Stimulated activated CD8-positive, alpha-beta memory T cell treated with anti-CD3 and anti-CD28 coated beads, Interleukin-7, amount 100 ng/mL, for 1 hour (primary cell): ENCODE measurements at places on chromosomes 12 and 14.

DNA sequence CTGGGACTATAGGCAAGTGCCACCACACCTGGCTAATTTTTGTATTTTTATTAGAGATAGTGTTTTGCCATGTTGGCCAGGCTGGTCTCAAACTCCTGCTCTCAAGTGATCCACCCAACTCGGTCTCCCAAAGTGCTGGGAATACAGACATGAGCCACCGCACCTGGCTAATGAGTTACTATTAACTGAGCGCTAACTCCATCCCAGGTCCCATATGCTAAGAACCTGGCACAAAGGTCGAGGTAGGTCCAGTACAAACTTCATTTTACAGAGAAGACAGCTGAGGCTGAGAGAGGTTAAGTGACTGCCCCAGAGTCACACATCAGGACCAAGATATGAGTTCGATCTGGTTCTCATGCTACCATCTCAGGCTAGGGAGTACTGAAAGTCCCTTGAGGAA is 4.5 kb upstream of the PLA2G1B start:
- DNase-seq: no peak

DNA sequence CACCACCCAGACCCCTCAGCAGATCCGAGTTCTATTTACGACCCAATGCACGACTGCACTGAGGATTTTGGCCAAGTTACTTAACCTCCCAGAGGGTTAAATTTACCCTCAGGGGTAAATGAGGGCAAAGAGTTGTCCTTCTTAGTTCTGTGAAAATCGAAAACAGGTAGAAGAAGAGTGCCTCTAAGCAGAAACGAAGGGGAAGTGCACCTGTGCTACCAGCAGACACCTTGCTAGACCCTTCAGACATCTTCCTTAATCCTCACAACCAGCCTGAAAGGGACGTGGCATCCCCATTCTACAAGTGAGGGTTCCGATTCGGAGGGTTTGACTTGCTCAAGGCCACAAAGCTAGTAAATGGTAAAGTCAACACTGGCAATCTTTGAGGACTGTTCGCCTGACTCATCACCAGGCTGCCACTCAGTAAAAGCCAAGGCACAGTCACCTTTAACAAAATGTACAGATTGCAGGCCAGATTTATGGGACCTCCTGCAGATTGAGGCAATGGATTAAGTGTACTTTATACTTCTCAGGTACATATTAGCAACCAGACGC is 1.6 kb downstream of the GSG1 start:
- no peak for DNase-seq

DNA sequence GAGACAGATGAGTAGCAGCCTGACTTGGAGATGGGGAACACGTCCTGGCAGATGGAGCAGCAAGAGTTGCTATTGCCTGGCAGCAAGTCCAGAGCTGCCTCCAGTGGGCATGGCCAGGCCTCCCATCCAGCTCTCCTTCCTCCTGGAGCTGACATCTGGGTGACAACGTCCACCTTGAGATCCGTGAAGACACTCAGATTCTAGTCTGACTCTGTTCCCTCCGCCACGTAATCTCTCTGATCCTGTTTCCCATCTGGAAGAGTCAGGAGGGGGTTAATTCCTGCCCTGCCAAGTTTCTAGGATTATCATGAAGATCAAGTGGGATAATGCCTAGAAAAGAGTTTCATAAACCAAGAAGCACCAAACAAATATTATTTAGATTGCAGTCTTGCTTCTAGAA is 65.3 kb upstream of the FAM181A start:
- no peak for DNase-seq

DNA sequence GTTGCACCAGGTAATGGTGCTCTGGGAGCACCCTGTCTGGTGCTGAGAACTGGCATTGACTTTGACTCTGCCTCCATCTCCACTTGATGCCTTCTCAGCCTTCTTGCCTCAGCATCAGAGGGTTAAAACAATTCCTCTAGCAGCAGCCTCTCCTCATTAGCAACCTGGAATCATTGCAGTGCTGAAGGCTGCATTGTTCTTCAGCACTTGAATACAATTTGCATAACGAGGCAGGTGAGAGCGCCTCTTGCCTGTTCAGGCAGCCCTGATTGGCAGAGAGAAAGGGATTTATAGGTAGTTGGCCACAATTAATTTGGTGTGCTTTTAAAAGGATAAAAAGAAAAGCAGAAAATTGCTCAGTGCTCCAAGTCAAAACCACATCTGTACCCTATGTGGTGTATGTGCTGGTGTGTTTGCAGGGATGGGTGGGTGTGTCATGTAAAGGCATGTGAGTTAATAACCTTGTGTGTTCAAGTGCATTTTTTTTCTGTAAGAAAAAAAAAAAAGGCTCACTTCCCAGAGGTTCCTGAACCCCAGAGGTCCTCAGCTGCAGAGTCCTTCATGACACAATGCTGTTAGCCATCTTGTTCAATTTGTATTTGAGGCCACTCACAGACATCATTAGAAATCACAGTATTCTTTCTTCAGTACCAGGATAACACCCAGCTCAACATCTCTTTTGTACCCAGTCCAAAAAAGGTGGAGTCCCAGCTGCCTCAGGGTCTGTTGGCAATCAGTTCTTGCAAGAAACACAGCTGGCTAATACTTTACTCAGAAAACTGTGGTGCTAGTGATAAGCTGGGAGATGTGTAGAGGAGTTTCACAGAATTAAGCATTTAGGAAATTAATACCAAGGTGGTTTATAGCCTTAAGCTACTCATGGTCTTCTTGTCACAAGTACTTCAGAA is 385.6 kb downstream of the GRIN2B start:
- DNase-seq: no peak

- DNase-seq: no peak
These were observed 224.4 kb downstream of the CHST11 start for GRCh38 chr12:104681012-104681690.

- no peak for DNase-seq
These were observed 282.8 kb downstream of the PAWR start for GRCh38 chr12:79407671-79408622.

- no peak for DNase-seq
These were observed 88.5 kb upstream of the DACT1 start for GRCh38 chr14:58549105-58549757.

DNA sequence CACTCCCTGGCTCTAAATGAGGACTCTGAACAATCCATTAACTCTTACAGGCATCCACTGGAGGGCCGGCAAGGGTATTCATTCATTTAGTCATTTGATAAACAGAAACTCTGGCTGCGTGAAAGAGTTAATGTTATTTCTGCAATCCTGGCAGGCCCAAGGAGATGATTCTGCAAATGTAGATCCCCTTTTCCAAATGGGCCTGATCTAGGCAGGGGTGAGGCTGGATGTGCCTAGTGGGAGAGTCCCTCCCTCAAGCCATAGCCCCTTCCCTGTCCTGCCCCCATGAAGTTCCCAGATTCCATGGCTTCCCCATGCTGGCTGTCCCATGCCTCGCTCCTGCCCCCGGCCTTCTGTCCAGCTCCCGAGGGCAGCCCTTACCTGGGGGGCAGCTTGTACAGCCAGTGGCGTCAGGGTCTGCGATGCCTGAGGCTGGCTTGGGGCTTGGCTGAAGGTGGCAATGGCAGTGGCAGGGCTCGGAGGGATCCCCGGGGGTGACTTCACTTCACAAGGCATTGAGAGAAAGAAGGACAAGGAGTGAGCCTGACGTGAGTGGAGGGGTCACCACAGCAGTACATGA is 18.4 kb downstream of the POU6F1 start:
- DNase-seq: no peak

GRCh38 chr12:84408936-84409335 is 503.7 kb downstream of the SLC6A15 start:
- DNase-seq: no peak

GRCh38 chr12:115088328-115088994 is 404.5 kb upstream of the TBX3 start:
- DNase-seq: no peak

DNA sequence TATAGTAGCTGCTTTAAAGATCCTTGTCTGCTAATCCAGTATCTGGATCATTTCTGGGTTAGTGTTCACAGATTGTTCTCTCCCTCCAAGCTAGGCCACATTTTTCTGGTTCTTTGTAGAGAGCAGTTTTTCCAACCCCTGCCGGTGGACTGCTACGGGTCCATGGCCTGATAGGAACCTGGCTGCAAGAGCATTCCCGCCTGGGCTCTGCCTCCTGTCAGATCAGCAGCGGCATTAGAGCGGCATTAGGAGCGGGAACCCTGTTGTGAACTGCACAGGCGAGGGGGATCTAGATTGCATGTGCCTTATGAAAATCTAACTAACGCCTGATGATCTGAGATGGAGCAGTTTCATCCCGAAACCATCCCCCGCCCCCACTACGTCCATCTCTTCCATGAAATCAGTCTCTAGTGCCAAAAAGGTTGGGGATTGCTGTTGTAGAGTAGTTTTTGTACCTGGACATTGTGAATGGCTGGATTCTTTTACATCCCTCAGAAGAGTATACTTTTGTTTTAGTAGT is 50.4 kb downstream of the MYRFL start:
- DNase-seq: no peak

- DNase-seq: no peak
These were observed 23.4 kb downstream of the PLEKHG3 start for GRCh38 chr14:64727551-64728071.

- DNase-seq: no peak
These were observed 19.3 kb upstream of the BICD1 start for GRCh38 chr12:32087306-32087705.

DNA sequence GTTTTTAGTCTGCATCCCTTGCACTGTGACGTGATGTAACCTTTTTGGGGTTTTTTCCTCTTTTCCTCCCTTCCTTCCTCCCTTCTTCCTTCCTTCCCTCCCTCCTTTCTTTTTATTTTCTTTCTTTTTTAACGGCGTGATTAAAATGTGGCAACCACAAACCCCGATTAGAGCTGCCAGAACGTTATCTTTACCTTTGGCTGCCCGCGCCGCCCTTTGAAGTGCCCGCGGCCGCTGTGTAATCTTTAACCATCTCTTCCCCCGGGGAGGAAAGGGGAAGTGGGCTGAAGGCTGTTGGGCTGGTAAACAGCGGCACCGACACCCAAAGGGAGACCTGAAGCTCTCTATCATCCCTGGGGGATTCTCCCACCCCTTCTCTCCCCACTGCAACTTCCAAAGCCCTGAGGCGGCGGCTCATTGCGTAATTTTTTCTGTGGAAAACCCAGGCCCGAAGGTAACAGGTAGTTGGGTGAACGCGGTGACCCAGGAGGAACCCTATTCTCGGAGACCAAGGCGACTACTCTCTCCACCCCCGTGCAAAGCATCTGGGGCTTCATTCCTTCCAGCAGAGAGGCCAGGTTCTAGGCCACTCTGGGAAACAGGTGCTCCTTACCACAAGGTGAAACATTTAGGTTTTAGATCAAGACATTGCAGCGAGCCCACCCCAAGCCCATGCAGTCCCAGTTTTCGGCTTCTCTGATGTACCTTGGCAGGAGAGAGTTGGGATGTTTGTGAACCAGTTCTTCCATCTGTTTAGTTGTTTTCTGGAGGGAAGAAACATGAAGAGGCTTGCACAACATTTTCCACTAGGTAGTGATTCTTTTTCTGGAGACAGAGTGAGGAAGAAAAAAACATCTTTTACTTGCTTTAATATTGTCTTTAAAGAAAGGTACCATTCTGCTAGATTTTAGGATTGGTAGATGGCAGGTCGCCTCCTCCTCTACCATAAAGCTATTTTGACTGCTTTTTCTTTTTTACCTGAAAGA is 1.5 kb downstream of the LGR5 start:
- DNase-seq: no peak

GRCh38 chr14:92469515-92469914 is 44.1 kb upstream of the RIN3 start:
- no peak for DNase-seq

DNA sequence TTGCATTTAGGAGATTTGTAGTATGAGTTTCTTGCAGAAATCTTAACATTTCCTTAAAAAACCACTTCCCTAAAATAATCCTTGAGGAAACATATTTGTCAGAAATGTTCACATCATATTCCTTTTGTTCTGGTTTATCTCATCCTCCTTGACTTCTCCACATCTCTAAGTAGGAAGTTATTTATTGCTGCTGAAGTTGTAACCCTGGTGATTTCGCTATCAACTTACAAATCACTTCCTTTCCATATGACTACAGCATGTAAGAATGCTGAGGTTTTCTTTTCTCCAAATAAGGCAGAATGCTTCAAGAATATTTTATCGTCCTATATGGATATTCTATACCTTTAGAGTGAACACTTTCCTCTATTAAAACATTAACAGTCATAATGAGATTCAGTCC is 751.7 kb downstream of the NRXN3 start:
- no peak for DNase-seq

GRCh38 chr14:95128140-95128539 is 29.2 kb downstream of the DICER1 start:
- no peak for DNase-seq

DNA sequence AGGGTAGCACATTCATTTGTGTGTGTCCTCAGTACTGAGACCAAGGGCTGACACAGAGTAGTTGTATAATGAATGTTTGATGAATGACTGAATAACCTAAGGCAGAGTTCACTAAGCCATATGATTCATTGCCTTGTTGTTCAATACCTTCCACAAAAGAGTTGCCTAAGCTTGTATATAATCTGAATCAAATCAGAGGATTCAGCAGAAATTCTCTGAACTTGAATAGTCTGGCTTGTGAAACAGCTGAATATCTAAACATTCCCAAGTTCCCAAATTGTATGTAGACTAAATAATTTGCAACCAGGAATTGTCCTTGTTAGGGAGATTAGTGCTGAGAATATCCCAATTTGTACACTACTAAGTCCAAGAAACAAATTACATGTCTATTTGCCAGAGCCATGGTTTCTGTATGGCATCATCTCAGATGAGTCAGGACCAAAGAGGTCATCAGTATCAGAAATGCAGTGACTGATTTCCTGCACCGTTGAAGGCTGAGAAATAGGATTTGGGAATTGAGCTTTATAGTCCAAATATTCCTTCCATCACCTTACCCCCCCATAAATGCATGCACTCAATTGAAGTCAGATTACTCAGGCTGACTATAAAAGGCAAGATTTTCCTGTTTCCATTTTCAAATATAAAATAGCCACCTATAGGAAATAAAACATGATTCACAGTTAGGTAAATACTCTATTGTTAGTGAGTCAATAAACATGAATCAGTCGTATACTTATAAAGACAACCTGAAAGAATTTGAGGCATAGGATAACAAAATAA is 168.7 kb downstream of the PHLDA1 start:
- DNase-seq: no peak

DNA sequence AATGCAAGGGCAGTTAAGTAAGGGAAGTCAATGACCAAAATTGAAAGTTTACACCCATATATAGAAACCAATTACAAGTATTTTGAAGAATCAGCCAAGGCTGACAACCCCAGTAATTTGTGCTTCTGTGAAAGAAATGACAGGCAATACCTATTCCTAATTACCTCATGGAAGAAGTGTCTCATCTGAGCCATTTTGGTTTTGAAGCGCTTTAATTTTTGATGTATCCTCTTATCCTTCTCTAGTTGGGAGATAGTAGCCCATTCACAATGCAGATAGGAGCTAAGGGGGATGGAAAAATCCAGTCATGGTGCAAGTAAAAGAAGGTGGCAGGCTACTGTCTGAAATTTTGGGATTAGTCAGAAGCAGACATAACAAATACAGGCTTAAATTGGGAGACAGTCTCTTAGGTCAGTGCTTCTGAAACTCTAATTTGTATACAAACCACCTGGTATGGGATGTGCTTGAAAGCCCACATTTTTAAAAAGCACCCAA is 30.4 kb upstream of the SUPT16H start:
- DNase-seq: no peak
